Esophagus muscularis mucosa (tissue), 4 donors: ENCODE measurements at places on chromosomes 16 and 17. TPM values are rescaled to one million over a fixed set of nuclear protein-coding genes. Genes with fewer than 3 reads are reported as not detected.

APRT gene
- 87.8 TPM for total RNA-seq

PNMT gene
- total RNA-seq = 9.4 TPM

DNA sequence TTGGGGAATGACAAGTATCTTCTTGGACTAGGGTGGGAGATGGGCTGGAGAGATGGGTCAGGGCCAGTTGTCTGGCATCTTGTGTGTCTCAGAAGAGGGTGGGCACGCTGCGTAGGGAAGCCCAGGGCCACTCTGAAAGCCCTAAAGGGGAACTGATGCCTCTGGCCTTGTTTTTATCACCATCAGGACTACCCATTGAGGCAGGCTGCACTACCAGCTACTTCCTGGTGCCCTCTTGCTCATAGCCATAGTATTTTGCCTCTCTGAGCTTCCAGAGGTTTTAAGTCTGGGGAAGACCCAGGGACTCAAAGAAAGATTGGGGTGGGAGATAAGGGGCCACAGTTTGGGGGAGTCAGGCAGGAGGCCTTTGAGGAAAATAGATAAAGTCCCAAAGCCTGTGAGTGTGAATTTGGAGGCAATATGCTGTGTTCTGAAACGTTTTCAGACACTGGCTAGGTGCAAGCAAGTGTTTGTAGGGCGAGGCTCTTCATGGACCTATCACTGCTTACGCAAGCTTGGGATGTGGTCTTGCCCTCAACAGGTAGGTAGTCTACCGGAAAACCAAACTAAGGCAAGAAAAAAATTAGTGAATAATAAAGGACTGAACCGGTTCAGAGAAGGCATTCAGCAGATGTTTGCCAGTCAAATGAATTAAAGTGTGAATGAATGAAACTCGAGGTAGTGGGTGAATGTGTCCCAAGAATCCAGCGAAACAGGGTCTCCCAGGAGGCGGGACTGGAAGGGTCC is 688 bp upstream of the ITGB3 start:
- DNase-seq = no peak

GRCh38 chr16:70529051-70529777 is 5.6 kb downstream of the SF3B3 start:
- DNase-seq = no peak

- DNase-seq = no peak
These were observed 441 bp downstream of the VASN start for GRCh38 chr16:4372001-4372577.

GRCh38 chr17:1384905-1385435 is 15.1 kb downstream of the YWHAE start:
- DNase-seq = no peak

GRCh38 chr16:72975809-72976437 is 72.0 kb downstream of the ZFHX3 start:
- DNase-seq = no peak

DNA sequence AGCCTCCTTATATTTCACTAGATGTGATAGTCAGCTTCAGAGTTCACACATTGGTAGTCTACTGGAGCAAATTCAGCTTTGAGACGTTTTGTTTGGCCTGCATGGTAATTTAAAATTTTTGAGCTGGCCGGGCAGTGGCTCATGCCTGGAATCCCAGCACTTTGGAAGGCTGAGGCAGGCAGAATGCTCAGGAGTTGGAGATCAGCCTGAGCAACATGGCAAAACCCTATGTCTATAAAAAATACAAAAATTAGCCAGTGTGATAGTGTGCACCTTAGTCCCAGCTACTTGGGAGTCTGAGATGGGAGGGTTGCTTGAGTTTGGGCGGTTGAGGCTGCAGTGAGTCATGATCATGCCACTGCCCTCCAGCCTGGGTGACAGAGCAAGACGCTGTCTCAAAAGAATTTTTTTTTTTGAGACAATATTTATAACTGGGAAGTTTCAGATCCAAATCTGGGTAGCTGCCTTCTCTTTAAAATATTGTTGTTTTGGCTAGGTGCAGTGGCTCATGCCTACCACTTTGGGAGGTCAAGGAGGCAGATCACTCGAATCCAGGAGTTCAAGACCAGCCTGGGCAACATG is 4.8 kb upstream of the BLMH start:
- DNase-seq = no peak
